K562 (cell line): ENCODE measurements at places on chromosomes 2 and 18. TPM values are rescaled to one million over a fixed set of nuclear protein-coding genes. Genes with fewer than 3 reads are reported as not detected.

DNA sequence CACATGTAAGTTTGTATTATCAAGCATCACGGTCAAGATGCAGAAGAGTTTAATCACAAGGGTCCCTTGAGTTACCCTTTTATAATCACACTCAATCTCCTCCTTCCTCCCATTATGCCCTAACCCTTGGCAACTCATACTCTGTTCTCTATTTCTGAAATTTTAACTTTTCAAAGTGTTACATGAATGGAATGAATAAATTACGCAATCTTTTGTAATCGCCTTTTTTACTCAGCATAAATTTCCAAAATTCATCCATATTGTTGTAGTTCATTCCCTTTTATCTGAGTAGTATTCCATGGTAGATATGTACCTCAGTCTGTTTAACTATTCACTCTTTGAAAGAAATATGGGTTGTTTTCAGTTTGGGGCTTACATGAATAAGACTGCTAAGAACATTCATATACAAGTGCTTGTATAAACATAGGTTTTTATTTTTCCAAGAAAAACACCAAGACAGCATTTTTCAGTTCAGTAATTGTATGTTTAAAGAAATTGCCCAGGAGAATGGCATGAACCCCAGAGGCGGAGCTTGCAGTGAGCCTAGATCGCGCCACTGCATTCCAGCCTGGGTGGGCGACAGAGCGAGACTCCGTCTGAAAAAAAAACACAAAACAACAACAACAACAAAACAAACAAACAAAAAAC is 430.9 kb upstream of the KCNH7 start:
- DNase-seq = no peak
- no peak overlapping the region for H3K27ac ChIP-seq
- H3K27me3 ChIP-seq = no peaks in the 10 kb centered on the region
- H3K4me3 ChIP-seq = no peak overlapping the region
- no peaks in the 10 kb centered on the region for H3K4me1 ChIP-seq

- H3K36me3 ChIP-seq = no peaks in the 10 kb centered on the region
- no peaks in the 10 kb centered on the region for H3K4me1 ChIP-seq
- no peak for DNase-seq
These were observed 132.3 kb upstream of the ALPP start for GRCh38 chr2:232246245-232246644.

GRCh38 chr2:44107974-44108373 is 60.7 kb upstream of the PPM1B start:
- peaks cover 17% of the 10 kb centered on the region for H3K27me3 ChIP-seq
- no peak overlapping the region for H3K27ac ChIP-seq
- DNase-seq = no peak
- no peak overlapping the region for H3K4me3 ChIP-seq

- DNase-seq = no peak
- no peaks in the 10 kb centered on the region for H3K4me1 ChIP-seq
- no peak overlapping the region for H3K4me3 ChIP-seq
- no peaks in the 10 kb centered on the region for H3K27me3 ChIP-seq
These were observed 397.6 kb downstream of the ZNF521 start for GRCh38 chr18:24954341-24954740.

GRCh38 chr2:7719876-7720275 is 802.7 kb downstream of the RNF144A start:
- no peak for DNase-seq
- no peak overlapping the region for H3K27ac ChIP-seq
- no peaks in the 10 kb centered on the region for H3K36me3 ChIP-seq
- H3K27me3 ChIP-seq = no peaks in the 10 kb centered on the region

GRCh38 chr2:191582355-191582754 is 95.6 kb upstream of the NABP1 start:
- no peaks in the 10 kb centered on the region for H3K36me3 ChIP-seq
- DNase-seq = no peak
- H3K27ac ChIP-seq = no peak overlapping the region
- H3K4me3 ChIP-seq = no peak overlapping the region

DNA sequence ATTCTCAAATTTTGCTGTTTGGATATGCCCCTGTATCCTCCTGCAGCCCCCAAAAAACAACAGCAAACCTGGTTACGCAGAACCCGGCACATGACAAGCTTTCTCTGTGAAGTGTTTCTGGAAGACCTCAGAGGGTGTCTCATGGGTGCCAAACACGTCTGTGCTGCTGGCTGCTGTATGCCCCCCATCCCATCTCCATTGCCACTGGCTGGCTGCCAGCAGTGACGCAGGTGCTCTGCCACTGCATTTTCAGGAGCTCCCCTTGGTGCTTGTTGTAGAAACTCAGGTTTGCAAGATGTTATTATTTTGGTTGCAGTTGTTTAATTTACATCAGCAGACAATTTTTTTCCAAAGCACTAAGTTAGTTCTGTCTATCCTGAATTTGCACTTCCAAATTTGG is 166.4 kb upstream of the FANCL start:
- no peak overlapping the region for H3K4me3 ChIP-seq
- no peaks in the 10 kb centered on the region for H3K36me3 ChIP-seq
- no peaks in the 10 kb centered on the region for H3K27me3 ChIP-seq
- no peak for DNase-seq

DNA sequence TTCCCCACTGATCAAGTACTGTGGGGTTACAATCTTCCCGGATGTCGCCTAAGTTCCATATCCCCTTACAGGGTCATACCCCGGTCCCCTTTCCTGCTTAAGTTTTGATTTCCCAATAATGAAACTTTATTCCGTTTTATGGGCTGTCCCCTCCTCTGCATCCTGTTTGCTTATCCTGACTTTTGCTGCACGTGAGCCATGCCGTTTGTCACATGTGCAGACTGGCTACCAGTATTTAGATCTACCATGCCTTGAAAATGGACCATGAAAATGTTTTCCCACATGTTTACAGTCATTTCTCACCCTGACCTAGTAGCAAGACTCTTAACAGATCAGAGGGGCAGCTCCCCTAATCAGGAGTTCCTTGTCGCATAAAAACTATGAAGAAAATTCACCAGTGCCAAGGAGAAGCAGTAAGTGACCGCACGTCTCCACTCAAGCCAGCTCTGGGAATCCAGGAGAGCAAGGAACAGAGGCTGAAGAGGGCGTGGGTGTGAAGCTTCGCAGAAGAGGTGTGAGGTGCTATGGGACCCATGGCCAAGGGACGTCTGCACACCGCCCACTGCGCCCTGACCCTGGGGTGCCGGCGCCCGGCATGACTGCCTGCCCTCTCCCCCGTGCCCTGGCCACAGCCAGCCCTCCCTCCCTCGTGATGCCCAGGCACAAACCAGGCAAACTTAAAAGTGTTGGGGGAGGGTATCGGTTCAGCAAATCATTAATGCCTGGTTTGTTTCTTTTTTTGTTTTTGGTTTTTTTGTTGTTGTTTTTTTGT is 440.8 kb upstream of the SALL3 start:
- no peak for DNase-seq
- no peaks in the 10 kb centered on the region for H3K4me1 ChIP-seq
- H3K27me3 ChIP-seq = no peaks in the 10 kb centered on the region
- no peak overlapping the region for H3K4me3 ChIP-seq

DNA sequence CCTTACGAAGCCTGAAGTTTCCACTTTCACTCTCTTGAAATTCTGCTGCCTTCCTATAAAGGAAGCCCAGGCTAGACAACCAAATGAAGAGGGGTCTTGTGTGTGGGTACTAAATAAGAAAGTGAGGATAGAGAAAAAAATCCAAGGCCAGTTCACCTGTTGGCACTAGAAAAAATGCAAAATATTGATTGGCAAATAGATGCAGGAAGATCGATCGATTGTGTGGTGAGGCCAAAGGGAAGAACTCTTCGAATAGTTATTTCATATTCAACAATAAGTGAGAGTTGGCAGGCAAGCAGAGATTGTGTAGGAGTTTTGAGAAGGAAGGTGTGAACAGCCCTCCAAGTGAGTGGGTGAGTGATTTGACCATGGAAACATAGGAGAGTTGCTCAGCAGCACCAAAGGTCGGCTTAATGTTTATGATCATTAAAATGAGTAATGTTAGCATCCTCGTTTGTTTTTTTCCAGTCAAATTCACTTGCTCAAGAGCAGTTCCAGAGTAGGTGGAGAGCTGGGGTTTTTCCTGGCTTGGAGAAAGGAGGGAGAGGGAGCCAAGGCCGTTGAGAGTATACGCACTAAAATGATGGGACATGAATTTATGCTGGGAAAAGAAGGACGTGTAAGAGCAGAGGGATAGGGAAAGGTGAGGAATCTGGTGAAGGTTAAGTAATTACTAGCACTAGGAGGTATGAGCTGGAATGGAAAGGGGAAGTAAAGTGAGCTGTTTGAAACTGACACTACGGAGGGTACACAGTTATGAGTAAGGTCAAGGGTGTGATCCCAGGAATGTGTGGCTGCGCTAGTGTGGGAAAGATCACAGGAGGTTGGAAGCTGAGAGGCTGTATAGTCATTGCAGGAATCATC is 1.1 kb upstream of the NAPG start:
- no peak overlapping the region for H3K4me3 ChIP-seq
- H3K27ac ChIP-seq = no peak overlapping the region
- H3K4me1 ChIP-seq = peaks cover 21% of the 10 kb centered on the region
- no peaks in the 10 kb centered on the region for H3K36me3 ChIP-seq
- H3K27me3 ChIP-seq = no peaks in the 10 kb centered on the region
- no peak for DNase-seq

- peaks cover 9% of the 10 kb centered on the region for H3K4me1 ChIP-seq
- no peak overlapping the region for H3K4me3 ChIP-seq
- H3K27ac ChIP-seq = no peak overlapping the region
- no peak for DNase-seq
- H3K27me3 ChIP-seq = no peaks in the 10 kb centered on the region; the same call in 1 of the 2 replicates
- H3K36me3 ChIP-seq = no peaks in the 10 kb centered on the region
These were observed 122.6 kb downstream of the CABLES1 start for GRCh38 chr18:23257686-23258565.

DNA sequence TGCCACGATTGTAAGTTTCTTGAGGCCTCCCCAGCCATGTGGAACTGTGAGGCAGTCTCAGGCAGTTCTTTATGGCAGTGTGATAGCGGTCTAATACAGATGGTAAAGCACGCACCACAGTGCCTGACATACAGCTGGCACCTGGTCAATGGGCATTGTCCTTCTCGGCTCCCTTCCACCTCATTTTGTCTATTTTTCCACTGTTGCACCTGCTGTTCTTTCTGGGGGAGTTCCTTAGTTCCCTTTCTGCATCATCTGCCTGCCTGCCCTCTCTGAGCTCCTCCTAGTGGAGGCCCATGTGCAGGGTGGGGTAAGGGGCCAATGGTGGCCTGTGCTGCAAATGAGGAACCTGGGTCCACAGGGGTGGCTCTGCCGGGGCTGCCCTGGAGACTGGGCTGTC is 157.6 kb downstream of the LPIN1 start:
- no peaks in the 10 kb centered on the region for H3K27me3 ChIP-seq
- no peak overlapping the region for H3K27ac ChIP-seq
- peaks cover 6% of the 10 kb centered on the region; the same call in 2 of the 3 replicates for H3K4me1 ChIP-seq
- H3K36me3 ChIP-seq = no peaks in the 10 kb centered on the region
- DNase-seq = peak; percentile 38

GRCh38 chr18:48034651-48035555 is 104.4 kb upstream of the SMAD2 start:
- no peaks in the 10 kb centered on the region for H3K4me1 ChIP-seq
- H3K4me3 ChIP-seq = no peak overlapping the region
- no peaks in the 10 kb centered on the region for H3K36me3 ChIP-seq
- no peak overlapping the region for H3K27ac ChIP-seq
- H3K27me3 ChIP-seq = peaks cover 51% of the 10 kb centered on the region

- H3K27me3 ChIP-seq = no peaks in the 10 kb centered on the region
- H3K36me3 ChIP-seq = peaks cover 74% of the 10 kb centered on the region
- peaks cover 3% of the 10 kb centered on the region; the same call in 1 of the 3 replicates for H3K4me1 ChIP-seq
- H3K4me3 ChIP-seq = no peak overlapping the region
These were observed 13.1 kb downstream of the STARD7 start for GRCh38 chr2:96195410-96196066.

GRCh38 chr18:32343634-32344033 is 127.0 kb downstream of the GAREM1 start:
- no peaks in the 10 kb centered on the region for H3K36me3 ChIP-seq
- H3K27ac ChIP-seq = no peak overlapping the region
- DNase-seq = no peak
- peaks cover 4% of the 10 kb centered on the region; the same call in 1 of the 2 replicates for H3K27me3 ChIP-seq
- no peak overlapping the region for H3K4me3 ChIP-seq
- no peaks in the 10 kb centered on the region for H3K4me1 ChIP-seq

DNA sequence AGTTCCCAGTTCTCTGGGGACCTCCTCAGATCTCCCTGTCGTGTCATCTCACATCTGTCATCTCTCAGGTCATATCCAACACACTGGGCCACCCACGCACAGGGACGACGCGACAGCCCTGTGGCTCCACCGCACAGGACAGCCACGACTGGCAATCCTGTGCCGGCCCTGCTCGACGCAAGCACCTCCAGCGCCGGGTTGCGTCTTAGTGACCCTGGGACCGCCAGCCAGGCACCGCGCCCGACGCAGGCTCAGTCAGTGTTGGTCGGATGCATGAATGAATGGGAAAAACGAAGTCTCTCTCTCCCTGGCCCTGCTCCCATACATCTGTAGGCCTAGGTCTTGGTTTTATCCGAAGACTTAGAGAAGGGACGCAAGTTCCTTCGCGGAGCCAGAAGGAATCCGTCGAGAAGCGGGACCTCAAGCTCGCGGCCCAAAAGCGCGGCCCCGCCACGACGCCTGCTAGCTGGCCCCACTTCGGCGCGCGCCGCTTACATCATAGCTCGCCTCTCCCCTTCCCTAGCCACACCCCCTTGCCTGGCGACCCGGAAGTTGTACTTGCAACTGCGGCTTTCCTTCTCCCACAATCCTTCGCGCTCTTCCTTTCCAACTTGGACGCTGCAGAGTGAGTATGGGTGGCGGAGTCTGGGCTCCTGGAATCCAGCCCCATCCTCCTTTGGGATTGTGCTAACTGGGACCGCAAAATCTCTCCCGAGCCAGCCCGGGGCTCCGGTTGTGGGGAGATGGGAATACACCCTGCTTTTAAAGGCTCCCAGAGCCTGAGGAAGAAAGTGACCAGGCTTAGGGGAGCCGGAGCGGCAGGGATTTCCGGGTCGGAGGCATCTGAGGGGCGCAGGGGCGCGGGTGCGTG is at the start of gene RPL31:
Gene RPL31, plus strand, starts transcription at position 599 of the 871 bp plus-strand sequence. CDS start 413 bp downstream, outside the sequence.
- DNase-seq = peak; percentile 94
- peak within 1 kb of the TSS; percentile 86 for H3K4me3 ChIP-seq
- H3K27me3 ChIP-seq = 0 out of 3 replicates have a peak, but pooled peaks cover 3% of the 10 kb centered on the region
- peak within 1 kb of the TSS; percentile 85 for H3K27ac ChIP-seq
- H3K4me1 ChIP-seq = peaks cover 18% of the 10 kb centered on the region

- H3K27me3 ChIP-seq = no peaks in the 10 kb centered on the region
- H3K36me3 ChIP-seq = peaks cover 35% of the 10 kb centered on the region; the same call in 2 of the 3 replicates
- DNase-seq = no peak
- H3K4me3 ChIP-seq = no peak overlapping the region
These were observed 54.1 kb upstream of the EPB41L5 start for GRCh38 chr2:119958670-119959268.

- no peaks in the 10 kb centered on the region; the same call in 2 of the 3 replicates for H3K4me1 ChIP-seq
- peak; percentile 3 for DNase-seq
- no peaks in the 10 kb centered on the region for H3K36me3 ChIP-seq
- peaks cover 8% of the 10 kb centered on the region for H3K27me3 ChIP-seq
- no peak overlapping the region for H3K4me3 ChIP-seq
These were observed 250.6 kb downstream of the CYP26B1 start for GRCh38 chr2:71897137-71897480.

- peak; percentile 28 for DNase-seq
- no peak overlapping the region for H3K4me3 ChIP-seq
- H3K27ac ChIP-seq = no peak overlapping the region
- H3K4me1 ChIP-seq = peaks cover 14% of the 10 kb centered on the region; the same call in 2 of the 3 replicates
- no peaks in the 10 kb centered on the region; the same call in 2 of the 3 replicates for H3K27me3 ChIP-seq
These were observed 21.5 kb upstream of the ANXA4 start for GRCh38 chr2:69720404-69720803.

Gene PLGLB1
- 0.27 TPM in 1 of 2 replicates, not detected in the other for total RNA-seq

Gene SPDYA
- total RNA-seq = 0.16 and 0.27 TPM in 2 replicates

Gene UGT1A1
- not detected in 2 replicates for total RNA-seq

Gene EGR4
- not detected in 2 replicates for total RNA-seq

Gene FBLN7
- 0.13 TPM in 1 of 2 replicates, not detected in the other for total RNA-seq

Gene TNFRSF11A
- 0.04 TPM in 2 replicates for total RNA-seq

Gene EIF2B4
- total RNA-seq = 57.0 and 66.6 TPM in 2 replicates

Gene THSD7B
- total RNA-seq = not detected in 2 replicates
